ENCODE measurements at places on chromosomes 6 and 20.
A peak's percentile ranks its signal among the peaks of the same experiment; 100 is the strongest.

GRCh38 chr6:120304223-120304622 is 954.7 kb upstream of the MAN1A1 start:
- no peak for DNase-seq

- DNase-seq, result no peak
These were observed 19.2 kb downstream of the MICA start for GRCh38 chr6:31422587-31422986.

GRCh38 chr20:62780696-62781095 is 15.6 kb upstream of the MRGBP start:
- DNase-seq, result no peak

GRCh38 chr6:6123803-6124202 is 117.1 kb upstream of the NRN1 start:
- no peak for DNase-seq

GRCh38 chr6:52390361-52390727 is 28.4 kb downstream of the PAQR8 start:
- no peak for DNase-seq

DNA sequence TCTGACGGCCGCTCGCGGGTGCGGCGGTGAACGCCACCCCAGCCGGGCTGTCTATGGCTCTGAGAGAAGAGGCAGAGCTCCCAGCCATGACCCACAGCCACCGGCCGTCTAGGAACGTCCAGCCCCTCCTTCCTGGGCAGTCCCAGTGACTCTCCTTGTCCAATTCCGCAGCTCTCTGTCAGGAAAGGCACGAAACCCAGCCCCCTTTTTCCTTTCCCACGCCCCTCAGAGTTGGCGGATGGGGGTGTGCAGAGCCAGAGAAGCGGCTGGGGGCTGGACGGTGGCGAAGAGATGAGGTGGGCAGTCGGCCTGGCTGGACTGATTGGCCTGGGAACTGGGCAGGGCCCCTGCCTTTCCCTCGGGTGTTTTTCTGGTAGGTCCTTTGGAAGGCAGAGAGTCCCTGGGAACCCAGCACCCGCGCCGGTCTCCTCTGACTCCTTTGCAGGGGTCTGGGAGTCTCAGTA is 1.5 kb downstream of the EBF4 start:
- no peak for DNase-seq

DNA sequence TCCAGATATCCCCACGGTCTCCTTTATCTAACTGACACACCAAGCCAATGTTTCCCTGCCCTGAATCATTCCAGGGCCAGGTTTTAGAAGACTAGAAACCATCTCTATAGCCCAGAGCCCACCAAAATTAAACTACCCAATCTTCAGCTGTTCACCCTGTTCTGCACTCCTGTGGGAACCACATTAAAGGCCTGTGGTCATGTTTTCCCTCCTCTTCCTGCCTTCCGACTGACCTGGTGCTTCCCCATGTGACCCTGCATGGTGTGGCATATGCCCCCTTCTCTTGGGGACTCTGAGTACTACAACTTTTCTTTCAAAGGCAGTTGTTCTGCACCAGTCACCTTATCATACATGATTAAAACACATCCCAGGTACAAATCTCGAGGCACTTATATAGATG is 155.0 kb downstream of the TMEM200A start:
- no peak for DNase-seq

- DNase-seq, result peak; percentile 75
These were observed 1.2 kb downstream of the STK35 start for GRCh38 chr20:2102585-2103460.

- DNase-seq, result no peak
These were observed 63.4 kb downstream of the VEGFA start for GRCh38 chr6:43833223-43833995.

DNA sequence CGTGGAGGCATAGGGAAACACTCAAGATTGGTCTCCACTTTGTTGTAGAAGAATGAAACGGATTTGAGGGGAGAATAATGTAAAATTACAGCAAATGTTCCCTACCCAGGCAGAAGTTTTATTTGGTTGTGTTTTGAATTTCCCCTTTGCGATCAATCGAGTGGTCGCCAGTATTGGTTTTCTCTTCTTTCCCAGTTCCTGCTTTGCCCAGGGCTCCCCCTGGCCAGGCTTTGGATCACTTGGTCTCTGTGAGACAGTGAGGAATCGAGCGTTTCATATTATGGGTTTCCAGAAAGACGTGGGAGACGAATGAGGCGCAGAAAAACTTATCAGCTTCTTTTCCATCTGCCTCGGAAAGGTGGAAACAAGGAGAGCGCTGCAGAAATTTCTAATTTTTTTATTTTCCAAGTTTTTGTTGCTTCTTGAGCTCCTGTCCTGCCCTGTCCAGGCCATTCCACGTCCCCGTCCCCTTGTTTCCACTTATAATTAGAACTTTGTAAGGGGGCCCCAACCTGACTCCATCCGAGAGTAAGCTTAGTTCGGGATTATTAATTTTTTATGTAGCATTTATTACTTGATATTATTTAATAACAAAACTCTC is 7.5 kb upstream of the TBX18 start:
- DNase-seq, result no peak

DNA sequence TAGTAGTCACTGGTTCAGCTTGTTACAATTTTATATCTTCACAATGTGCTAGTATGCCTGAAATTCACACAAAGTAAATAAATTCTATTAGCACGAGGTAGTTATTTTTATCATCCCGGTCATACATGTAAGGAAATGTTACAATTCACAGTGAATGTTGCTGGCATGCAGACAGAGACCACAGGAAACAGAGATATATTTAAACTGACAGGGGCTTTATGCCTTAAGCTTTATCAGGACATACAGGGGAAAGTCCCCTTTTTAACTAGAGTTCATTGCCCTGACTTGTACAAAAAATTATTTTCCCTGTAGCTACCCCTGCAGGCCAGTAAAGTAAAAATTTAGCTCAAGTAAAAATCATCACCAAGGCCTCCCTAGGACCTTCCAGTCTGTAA is 712.0 kb upstream of the NRSN1 start:
- DNase-seq, result no peak

DNA sequence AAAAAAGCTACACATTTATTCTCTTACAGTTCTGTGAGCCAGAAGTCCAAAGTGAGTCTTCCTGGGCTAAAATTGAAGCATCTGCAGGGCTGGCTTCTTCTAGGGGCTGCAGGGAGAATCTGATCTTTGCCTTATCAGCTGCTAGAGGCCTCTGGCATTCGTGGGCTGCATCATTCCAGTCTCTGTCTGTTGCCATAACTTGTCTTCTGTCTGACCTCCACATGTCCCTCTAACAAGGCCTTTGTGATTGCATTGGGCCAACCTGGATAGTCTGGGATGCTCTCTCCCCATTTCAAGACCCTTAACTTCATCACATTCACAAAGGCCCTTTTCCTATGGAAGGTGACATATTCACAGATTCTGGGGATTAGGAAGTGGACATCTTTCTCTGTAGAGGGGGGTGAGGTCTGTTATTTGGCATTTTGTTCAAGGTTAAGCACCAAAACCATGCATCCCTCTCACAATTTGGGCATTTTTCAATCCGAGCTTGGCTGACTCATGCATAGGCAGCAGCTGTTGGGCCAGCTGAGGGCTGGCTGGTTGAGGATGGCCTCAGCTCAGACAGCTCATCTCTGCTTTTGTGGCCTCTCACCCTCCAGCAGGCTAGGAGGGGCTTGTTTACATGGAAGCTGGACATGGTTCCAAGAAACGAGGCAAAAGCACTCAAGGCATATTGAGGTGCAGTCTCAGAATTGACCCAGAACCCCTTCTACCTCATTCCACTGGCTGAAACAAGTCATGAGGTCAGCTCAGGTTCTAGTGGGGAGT is 116.1 kb upstream of the NXT1 start:
- no peak for DNase-seq

DNA sequence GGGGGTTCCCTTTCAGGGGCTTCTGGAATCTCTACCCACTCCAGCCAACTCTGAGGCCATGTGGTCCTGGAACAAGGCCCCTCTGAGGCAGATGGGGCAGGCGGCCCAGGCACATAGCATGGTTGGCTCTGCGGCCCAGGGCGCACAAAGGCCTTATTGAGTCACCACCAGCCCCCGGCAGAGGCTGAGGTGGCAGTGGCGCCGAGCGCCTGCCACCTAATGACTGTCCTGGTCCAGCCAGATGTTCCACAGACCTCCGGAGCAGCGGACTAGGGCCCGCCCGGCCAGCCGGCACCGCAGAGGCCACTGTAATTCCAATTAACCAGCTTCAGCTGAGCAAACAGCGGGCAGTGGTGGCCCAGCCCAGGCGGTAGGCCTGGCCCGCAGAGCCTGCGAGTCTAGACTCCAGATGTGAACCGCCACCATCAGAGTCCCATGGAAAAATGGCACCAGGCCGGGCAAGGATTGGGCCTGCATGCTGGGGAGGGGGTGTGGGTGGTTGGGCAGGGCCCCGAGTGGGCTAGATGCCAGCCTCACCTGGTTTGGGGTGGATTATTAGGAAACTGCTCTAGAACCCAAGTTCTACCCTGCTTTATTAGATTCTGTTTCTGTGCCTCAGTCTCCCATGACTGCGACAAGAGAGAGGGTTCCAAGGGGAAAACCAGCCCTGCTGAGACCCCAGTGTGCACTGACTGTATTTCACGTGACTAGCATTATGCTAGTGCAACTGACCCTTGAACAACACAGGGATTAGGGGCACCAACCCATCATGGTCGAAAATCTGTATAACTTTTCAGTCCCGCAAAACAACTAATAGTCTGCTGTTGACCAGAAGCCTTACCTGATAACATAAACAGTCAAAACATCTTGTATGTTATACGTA is 34.1 kb upstream of the ID1 start:
- DNase-seq, result no peak

DNA sequence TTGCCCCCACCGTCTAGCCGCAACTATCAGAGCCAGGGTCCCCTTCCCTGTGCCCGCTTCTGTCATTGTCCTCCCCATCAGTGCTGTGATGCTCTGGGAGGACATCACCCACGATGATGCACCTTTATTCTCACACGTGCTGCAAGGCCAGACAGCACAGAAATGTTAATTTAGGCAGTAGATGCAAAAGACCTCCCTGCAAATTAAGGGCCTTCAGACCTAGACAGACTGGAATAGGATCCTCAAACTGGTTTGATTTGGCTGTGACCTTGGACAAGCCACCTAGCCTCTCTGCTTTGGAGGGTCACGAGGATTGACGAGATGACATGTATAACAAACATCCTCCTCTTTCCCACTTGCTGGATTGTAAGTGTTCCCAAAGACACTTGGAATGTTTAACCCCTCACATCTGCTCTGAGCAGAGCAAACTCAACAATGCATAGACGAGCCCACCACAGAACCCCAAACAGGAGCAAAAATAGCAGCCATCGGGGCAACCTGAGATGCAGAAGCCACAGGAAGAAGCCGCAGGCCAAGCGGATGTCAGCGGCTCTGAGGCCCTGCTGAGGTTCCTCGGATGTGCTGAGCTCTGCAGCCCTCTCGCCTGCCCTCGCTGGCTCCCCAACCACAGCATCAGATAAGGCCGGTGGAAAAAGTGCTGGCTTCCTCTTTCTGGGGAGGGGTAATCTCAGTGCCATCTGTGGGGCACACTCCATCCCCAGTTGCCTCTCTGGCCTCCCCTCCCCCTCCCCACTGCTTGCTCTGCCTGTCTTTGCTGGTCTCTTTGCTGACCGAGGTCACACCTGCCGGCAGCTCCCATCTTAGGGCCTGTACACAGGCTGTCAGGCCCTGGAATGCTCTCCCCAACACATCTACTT is 35.3 kb downstream of the TOX2 start:
- peak; percentile 49 for DNase-seq

GRCh38 chr6:105560611-105561066 is 157.8 kb upstream of the PREP start:
- DNase-seq, result no peak

- DNase-seq, result no peak
These were observed 3.6 kb upstream of the HINT3 start for GRCh38 chr6:125952764-125953501.

DNA sequence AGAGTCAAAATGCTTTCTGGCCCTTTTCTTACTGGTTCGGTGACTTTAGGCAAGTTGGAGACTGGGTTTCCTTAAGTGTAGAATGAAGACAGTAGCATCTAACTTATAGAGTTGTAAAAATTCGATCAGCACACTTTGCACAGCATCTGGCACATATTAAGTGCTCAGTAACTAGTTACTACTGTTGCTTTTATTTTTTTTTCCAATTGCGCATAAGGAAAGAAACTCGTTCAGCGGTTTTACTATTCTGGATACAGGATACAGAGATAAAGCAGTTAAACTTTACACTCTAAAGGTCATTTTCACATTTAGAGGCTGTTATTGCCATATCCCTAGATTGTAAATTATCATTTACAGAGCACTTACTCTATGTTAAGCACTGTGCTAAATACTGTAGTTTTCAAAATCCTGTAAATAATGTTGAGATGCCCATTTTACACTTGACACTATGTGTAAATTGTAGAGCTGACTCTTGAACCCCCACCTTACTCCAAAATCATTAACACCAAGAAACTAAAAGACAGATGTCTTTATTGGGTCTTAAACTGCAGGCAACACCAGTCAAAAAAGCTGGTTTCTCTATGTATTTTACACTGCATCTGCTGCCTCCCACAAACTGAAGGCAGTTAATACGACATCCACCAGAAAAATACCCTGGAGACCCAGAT is 886 bp downstream of the ROMO1 start:
- no peak for DNase-seq

GRCh38 chr6:129598244-129599187 is 111.5 kb downstream of the ARHGAP18 start:
- no peak for DNase-seq

- DNase-seq, result no peak
These were observed 96.2 kb downstream of the OTOR start for GRCh38 chr20:16844406-16844805.

GRCh38 chr6:112160745-112161144 is 73.4 kb downstream of the FAM229B start:
- no peak for DNase-seq

DNA sequence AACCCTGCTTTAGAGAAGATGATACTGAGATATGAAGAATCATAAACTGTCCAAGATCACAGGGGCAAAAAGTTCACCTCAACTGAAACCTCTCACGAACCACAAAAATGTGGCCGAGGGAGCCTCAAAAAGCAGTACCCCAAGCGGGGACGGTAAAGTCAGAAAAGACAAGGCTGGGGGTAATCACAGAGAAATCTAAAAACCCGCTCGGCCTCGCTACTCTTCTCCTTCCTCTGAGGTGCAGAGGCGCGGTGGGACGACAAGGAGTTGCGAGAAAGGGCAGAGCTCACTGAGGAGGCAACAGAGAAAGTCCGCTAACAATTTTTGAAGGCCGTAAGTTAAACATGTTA is 356 bp upstream of the IRAK1BP1 start:
- DNase-seq, result no peak

DNA sequence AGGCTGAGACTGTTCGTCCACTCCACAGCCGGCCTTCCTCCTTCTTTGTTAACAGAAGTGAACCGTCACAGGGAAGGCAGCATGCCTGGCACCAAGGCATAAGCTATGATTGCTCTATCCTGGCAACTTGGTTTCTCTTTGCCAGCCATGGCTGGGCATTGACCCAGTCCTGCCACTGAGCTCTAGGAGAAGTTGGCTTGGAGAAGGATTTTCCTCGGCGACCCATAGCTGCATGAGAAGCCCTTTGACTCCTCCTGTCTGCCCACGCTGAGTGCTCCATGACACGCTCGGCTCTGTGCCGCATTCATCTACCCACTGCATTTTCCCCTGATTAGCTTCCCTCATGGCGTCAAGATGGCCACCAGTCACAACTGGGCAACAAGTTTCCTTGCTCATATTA is 111.8 kb upstream of the EXOC2 start:
- no peak for DNase-seq

All from stimulated activated CD4-positive, alpha-beta T cell treated with anti-CD3 and anti-CD28 coated beads, Interleukin-2, amount 100 ng/mL, for 48 hours (primary cell).